Activated CD4-positive, alpha-beta T cell treated with anti-CD3 and anti-CD28 coated beads for 24 hours (primary cell): ENCODE measurements at places on chromosomes 7 and 10.

DNA sequence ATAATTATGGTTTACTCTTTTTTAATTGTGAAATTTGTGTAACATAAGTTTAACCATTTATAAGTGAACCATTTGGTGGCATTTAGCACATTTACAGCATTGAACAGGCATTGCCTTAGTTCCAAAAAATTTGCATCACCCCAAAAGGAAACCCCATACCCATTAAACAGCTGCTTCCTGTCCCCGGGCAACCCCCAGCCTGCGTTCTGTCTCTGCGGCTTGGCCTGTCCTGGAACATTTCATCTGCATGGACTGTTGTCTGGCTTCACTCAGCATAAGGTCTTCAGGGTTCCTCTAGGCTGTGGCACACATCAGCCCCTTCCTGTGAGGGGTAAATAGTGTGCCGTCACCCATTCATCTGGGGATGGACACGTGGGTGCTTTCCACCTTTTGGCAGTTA lies 6.9 kb downstream of the RET start:
- DNase-seq, result no peak

DNA sequence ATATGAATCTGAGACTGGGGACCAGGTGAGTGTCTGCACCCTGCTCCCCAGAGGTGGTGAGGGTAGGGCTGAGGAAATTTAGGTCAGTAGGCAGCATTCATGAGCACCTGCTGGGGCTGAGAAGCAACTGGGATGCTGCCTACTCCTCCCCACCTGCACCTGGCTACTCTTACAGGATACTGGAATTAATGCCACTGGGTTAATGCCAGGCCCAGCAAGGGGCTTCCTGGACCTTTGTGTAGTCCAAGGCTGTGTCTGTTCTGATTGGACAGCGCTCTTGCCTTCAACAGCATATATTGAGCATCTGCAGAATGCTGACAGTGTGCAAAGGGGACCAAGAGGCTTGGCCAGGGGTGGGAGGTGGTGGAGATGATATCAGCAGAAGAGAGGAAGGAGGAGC lies 32.1 kb downstream of the ADCYAP1R1 start:
- DNase-seq, result no peak

GRCh38 chr10:75402486-75403143 lies 1.1 kb upstream of the ZNF503 start:
- DNase-seq, result no peak

DNA sequence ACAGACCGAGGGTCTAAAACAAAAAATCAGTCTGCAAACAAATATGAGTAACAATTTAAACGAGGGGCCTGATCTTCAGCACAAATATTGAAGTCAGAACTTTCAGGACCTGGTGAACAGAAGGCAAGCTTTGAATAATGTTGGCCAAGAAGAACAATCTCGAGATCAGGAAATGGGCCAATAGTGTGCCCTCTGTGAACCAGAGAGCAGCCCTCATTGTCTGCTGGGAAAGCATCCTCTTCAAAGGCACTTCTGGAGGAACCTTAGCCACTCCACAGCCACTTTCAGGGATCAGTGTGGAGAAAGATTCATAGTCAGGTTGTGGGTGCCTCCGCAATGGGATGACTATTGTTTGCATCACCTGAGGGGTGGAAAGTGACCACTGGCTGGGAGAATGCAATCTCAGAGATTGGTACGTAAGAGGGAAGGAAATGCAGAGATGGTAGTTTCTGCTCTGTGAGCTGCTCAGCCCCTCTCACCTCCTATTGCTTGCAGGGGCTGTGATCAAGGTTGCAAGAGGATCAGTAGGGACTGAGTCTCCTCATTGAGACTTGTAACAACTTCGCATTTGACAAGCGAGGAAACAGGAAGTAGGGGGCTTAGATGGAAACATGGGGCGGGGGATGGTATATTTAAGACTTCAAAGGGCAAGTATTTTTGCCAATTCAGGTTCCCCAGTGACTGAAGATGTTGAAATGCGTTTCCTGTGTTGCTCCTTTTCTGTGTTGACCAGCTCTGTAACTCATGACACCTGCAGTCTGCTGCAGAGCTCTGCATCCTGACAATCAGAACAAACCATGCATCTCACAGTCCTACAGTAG lies 28.4 kb upstream of the IFRD1 start:
- DNase-seq, result no peak

- DNase-seq, result no peak
These were observed 138.9 kb downstream of the FRMD4A start for GRCh38 chr10:14191871-14192270.

DNA sequence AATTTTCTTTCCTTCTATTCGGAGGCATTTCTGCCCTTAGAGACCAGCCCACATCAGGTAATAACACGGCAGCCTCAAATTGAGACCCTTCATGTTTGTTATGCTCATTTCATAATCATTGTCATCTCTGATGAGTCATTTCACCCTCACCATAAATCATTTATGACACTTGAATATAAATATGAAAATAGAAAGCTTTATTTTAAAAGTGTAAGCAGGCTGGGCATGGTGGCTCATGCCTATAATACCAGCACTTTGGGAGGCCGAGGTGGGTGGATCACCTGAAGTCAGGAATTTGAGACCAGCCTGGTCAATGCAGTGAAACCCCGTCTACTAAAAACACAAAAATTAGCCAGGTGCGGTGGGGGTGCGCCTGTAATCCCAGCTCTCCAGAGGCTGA lies 57.4 kb upstream of the EGFR start:
- no peak for DNase-seq

GRCh38 chr10:59627366-59628018 lies 82.2 kb downstream of the SLC16A9 start:
- no peak for DNase-seq
